ENCODE measurements at places on chromosomes 4 and X.

- DNase-seq, result no peak
Measured at GRCh38 chr4:181258569-181258968, 984.6 kb upstream of the TENM3 start.

GRCh38 chr4:182738283-182739047 lies 178.7 kb downstream of the DCTD start:
- no peak for DNase-seq

- no peak for DNase-seq
Measured at GRCh38 chr4:184803874-184804273, 21.9 kb downstream of the ACSL1 start.

- DNase-seq, result no peak
Measured at GRCh38 chr4:100294356-100294755, 104.1 kb upstream of the DDIT4L start.

DNA sequence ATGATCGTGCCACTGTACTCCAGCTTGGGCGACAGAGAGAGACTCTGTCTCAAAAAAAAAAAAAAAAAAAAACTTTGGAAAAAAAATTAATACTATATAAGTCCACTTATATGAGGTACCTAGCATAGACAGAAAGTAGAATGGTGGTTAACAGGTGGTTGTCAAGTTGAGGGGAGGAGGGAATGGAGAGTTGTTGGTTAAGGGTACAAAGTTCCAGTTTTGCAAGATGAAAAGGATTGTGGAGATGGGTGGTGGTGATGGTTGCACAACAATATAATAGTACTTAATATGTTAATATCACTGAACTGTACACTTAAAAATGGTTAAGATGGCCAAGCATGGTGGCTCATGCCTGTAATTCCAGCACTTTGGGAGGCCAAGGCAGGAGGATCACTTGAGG lies 4.1 kb upstream of the IL9R start:
- DNase-seq, result no peak

DNA sequence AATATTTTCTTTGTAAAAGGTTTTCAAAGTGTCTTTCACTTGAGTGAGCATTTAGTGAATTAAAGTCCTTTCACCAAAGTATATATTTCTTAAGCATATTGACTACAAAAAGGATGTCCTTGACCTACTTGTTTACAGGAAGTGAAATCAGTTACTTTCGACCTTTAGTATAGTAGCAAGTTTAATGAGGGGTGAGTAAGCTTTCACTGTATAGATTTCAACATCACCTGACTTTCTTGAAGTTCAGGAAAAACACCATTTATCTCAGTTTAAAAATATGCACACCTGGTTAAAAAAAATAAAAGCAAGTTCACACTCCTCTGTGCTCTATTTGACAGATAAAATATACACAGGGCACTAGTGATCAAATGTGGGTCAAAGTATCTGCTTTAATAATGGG lies 88.1 kb downstream of the CCSER1 start:
- no peak for DNase-seq

- no peak for DNase-seq
Measured at GRCh38 chr4:7964890-7965662, 25.4 kb upstream of the AFAP1 start.

GRCh38 chr4:150647008-150647407 lies 65.1 kb downstream of the MAB21L2 start:
- no peak for DNase-seq

GRCh38 chr4:865121-865465 lies 39.2 kb upstream of the CPLX1 start:
- DNase-seq, result no peak

GRCh38 chrX:155216940-155217440 lies 730 bp downstream of the VBP1 start:
- no peak for DNase-seq

DNA sequence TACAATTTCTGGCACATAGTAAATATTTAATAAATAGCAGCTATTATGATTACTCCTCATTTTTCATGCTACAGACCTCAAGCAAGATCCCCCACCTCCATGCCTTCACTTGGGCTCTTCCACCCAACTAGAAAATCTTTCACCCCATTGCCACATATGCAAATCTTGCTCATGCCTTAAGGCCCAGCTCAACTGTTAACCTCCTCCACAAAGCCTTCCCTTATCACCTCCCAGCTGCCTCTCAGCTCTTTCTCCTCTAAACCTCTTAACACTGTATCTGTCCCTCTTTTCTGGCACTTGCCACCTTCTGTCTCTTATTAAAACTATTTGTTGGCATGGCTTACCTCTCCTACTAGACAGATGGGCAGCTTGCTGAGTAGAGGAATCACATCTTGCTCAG lies 51.5 kb downstream of the PJA1 start:
- no peak for DNase-seq

- DNase-seq, result no peak
Measured at GRCh38 chr4:140423106-140423505, 4.3 kb downstream of the CLGN start.

- no peak for DNase-seq
Measured at GRCh38 chrX:47351706-47352105, 18.7 kb upstream of the ZNF157 start.

DNA sequence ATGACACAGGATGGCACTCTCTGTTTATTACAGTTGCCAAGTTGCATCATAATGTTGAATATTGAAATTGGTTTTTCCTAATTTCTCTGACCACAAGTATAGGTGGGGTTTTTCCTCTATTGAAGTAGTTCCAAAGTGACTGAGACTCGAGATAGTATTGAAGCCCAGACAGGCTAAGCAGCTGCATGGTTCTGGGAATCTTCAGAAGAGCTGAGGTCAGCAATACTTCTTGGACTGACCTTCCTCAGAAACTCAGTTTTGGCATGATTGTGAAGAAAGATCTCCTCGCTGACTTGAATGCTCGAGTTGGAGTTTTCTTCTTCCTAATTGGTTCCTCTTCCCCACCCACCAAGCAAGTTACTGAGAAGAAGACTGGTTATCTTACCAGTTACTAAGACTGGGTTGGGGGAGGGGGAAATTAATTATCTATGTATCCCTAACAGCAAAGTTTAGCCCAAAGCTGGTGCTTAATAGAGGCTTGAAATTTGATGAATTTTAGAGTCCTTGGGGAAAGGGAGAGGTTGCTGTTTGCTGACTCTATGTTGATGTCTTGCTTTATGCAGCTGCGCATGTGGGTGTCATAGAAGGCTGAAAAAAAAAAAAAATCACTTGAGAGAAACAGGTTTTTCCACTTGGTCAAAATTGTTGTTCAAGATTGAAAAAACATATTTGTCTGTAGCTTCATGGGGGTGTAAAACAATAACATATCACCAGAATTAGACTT lies 91.1 kb downstream of the P2RY10 start:
- no peak for DNase-seq

DNA sequence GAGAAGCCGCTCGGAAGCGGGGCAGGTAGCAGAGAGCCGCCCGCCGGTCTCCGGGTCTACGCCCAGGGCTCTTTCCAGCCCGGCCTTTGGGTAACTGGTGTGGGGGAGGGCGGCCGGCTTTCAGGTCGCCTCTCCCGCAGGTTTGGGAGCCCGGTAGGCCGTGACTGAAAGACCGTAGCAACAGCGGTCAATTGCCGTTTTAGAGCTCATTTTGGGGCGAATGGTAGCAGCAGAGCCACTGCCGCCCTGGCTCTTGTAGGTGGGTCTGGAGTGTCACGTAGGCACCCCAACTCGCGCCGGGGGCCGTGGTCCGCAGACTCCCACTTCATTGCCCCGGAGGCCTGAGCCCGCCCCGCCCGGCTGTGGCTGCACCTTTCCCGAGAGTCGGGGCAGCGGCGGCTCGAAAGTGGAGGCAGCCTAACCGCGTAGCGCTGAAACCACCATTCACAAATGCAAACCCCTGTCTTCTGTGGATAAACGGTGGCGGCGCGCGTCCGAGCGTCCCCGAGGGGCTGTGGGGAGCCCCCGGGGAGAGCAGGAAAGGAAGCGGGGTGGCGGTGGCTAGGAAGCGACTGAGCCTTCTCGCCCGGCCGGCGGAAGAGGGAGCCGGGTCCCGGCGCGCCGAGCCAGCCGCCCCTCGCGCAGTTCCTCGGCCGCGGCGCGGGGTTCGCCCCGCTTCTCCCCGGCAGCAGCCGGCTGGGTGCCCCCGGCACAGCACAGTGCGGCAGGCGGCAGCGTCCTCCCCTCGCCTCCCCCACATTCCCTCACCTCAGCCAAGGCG lies 2185.1 kb upstream of the TENM3 start:
- DNase-seq, result no peak

DNA sequence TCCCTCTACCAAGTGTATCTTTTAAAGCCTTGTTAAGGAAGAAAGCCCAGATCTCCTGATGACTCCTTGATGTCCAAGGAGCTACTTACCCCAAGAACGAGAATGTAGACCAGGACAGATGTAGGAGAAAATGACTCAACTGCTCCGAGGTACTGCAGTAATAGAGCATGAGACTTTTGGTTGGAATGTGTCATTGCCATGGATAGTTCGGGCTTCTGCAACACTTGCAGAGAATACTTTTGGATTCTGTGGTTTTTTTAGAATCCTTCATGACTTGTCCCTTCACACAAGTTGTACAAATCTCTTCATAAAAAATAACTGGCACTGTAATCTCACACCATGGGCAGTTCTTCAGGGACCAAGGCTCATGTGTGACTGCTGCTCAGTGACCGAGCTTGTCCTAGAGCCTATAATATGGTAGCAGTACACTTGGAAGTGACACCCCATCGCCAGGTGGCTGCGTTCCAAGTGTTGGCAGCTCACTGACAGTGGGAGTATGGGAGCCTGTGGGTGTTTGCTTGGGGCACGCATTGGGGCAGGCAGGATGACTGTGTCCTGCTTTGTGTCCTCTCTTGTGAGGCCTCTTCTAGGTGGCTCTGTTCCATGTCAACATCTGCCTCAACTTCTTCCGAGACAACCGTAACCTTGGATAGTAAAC lies 87.9 kb upstream of the WDR1 start:
- DNase-seq, result no peak

GRCh38 chr4:168360271-168360670 lies 41.7 kb upstream of the DDX60 start:
- DNase-seq, result no peak

GRCh38 chr4:93747220-93747619 lies 81.3 kb upstream of the ATOH1 start:
- DNase-seq, result no peak

DNA sequence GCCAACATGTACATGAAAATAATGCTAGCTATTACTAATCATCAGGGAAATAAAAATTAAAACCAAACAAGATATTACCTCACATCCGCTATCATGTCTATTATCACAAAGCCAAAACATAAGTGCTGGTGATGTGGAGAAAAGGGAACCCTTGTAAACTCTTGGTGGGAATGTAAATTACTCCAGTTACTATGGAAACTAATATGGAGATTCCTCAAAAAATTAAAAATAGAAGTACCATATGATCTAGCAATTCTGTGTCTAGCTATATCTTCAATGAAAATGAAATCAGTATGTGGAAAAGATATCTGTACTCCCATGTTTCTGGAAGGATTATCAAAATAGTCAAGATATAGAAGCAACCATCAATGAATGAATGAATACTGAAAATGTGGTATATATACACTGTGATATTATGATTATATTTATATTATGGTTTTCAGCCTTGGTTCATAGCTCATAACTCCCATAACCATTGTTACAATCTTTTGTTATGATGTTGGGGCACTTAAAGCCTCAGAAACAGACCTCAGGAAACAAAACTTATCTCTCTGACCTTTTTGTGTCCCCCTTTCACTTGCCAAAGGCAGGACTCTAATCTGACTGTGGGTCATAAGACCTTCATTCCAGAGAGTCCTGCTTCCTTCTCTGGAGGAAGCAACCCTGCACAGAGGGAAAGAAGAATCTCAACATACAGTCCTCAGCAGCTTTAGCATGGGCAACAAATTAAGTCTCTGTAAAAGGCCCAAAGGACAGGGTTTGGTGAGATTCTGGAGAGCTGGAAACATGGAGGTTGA lies 933.2 kb downstream of the ADGRL3 start:
- no peak for DNase-seq

GRCh38 chrX:155334486-155335336 lies at the start of gene CLIC2:
Gene CLIC2 (minus strand): TSS chrX:155334614. CDS start chrX:155334427, 187 bp downstream.
- DNase-seq, result peak; percentile 28

DNA sequence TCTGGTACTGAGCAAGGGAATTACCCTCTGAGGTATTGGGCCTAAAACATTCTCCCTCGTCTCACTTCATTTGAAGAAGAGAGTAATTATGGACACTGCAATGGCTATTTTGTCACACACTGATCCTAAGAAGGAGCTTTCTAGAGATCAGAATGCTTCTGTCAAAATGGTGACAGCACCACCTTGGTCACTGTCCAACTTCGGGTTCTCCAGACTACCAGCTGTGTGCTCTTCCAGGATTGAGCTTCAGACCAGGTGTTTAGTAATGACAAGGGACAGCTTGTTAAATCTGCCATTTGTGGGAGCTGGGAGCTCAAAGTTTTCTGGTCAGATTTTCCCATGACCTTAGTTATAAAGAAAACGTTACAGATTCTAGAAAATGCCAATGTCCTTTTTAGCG lies 105.4 kb downstream of the POLA1 start:
- no peak for DNase-seq

- DNase-seq, result no peak
Measured at GRCh38 chrX:9980927-9981326, 13.8 kb downstream of the CLDN34 start.

DNA sequence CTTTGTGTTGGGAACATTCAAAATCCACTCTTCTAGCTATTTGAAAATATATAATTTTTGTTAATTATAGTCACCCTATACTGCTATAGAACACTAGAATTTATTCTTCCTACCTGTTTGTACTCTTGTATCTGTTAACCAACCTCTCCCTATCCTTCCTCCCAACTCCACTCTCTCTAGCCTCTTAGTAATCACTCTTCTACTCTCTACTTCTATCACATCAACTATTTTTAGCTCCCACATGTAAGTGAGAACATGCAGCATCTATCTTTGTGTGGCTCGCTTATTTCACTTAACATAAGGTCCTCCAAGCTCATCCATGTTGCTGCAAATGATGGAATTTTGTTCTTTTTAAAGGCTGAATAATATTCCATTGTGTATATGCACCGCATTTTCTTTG lies 537.3 kb downstream of the MID1IP1 start:
- no peak for DNase-seq

GRCh38 chr4:73080789-73081188 lies 11.3 kb upstream of the COX18 start:
- no peak for DNase-seq

- DNase-seq, result no peak
Measured at GRCh38 chr4:99047710-99048109, 40.9 kb downstream of the ADH5 start.

DNA sequence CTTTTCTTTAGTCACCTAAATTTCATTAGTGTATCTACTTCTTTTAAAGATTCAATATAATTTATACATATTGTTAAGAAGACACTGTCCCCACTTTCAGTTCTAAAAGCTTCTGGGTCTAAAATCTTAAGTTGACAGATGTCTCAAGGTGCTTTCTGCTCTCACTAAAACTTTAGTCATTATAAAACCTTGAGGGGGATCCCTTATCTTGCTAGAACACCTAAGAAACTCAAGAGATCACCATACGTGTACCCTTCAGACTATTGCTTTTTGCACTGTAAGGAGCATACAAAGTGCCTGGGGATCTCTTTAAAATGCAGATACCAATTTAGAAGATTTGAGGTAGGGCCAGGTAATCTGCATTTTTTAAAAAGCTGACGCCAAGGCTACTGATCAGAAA lies 30.1 kb downstream of the CYBB start:
- DNase-seq, result no peak
